ENCODE measurements at places on chromosomes 16 and 17.

- no peak for DNase-seq
Measured at GRCh38 chr16:17205279-17206211, 265.2 kb downstream of the XYLT1 start.

GRCh38 chr16:19517424-19518089 is 4.3 kb downstream of the GDE1 start:
- no peak for DNase-seq

- DNase-seq: no peak
Measured at GRCh38 chr17:61517843-61518606, 65.8 kb downstream of the TBX4 start.

DNA sequence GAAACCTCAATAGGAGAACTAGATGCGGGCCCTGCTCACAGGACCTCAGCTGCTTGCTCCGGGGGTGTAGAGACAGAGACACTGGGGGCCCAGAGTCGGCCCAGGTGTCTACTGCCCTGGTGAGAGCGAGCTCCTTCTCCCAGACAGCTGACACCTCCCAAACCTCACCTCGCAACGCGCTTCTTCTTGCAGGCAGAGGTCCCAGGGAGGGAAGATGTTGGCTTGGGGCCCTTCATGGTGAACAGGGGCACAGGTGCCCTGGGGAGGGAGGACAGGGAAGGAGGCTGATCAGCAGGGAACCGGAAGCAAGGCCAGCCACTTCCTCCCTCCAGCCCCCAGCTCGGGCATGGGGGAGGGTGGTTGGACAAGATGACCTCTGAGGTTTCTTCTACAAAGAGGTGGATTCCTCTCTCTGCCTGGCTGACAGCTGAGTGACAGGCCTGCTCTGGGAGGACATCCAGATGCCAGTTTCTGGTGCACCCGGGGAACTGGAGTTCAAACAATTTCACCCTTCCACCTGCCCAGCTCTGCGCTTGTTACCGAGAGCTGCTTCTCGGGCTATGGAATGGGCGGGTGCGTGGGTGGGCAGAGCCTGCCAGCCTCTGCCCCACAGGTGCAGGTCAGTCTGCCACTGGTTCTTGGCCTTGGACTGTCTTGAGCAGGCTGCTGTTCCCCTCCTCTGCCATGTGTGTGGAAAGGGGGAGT is 11.7 kb upstream of the GFAP start:
- no peak for DNase-seq

GRCh38 chr16:86231996-86232350 is 278.4 kb upstream of the FOXF1 start:
- no peak for DNase-seq

- no peak for DNase-seq
Measured at GRCh38 chr17:73292031-73292531, 19.7 kb downstream of the CDC42EP4 start.

GRCh38 chr16:82628088-82628423 is 1.3 kb downstream of the CDH13 start:
- DNase-seq: no peak

- no peak for DNase-seq
Measured at GRCh38 chr16:52597772-52598483, 51.0 kb upstream of the TOX3 start.

DNA sequence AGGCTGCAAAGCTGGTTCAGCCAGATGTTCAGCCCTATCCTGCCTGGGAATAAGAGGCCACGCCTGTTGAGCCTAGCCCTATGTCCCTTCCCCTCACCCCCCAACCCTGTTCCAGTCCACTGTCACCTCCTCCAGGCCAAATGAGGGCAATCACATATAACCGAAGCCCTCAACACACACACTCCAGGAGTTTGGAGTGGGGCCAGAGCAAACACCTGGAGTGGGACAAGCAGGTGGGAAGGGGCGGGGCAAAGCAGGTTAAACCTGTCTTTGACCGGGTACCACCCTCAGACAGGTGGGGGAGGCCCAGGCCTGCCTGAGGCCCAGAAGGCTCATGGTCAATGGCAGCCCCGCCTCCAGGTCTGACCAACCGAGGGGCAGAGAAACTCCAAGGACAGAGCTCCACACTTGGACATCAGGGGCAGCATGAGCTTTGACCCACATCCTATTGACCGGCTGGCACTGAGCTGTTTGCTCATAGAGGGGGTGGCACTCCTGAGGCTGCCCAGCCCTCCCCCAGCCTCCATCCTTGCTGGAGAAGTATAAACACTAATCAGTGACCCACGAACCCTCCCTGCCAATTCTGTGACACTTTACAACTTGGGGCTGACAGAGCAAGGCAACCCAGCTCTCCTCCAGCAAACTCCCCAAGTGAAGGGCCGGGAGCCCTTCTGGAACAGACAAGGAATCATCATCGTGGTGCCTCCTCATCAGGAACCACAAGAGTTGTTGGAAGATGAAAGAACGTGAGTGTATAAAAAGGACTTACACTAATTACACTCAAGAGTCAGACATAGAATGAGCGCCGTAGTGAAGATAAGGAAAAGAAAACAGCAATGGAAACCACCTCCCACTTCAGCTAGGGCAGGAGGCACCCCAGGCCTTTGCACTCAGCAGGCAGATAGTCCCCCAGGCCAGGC is 1.5 kb downstream of the ESRP2 start:
- DNase-seq: no peak

DNA sequence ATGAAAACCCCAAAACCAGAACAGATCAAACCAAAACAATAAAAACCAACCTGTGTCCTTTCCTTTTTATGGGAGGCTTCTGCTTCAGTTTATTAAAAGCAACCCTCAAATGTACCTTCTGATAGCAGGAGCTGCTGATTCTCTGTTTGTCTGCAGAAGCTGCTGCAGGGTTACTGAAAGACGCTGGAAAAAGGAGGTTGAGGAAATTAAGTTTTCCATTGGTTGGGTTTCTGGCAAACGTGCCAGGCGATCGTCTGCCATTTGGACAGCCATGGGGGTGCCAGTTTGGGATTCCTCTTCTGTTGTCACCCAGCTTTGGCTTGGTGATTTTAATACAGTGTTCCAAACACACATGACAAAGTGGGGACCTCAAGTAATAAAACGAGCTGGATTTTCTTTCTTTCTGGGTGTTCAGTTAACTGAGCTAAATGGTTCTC is 185.4 kb upstream of the ZFHX3 start:
- no peak for DNase-seq

GRCh38 chr16:75326333-75326732 is 74.9 kb upstream of the BCAR1 start:
- DNase-seq: no peak

GRCh38 chr16:1614456-1615102 is 2.4 kb downstream of the CRAMP1 start:
- DNase-seq: no peak

DNA sequence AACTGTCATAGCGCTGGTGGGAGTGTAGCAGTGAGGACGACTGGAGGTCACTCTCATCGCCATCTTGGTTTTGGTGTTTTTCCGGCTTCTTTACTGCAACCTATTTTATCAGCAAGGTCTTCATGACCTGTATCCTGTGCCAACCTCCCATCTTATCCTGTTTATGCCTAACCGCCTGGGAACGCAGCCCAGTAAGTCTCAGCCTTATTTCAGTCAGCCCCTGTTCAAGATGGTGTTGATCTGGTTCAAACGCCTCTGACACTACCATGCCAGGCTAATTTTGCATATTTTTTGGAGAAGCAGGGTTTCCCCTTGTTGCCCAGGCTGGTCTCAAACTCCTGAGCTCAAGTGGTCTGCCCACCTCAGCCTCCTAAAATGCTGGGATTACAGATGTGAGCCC is 179.8 kb upstream of the HSBP1 start:
- no peak for DNase-seq

DNA sequence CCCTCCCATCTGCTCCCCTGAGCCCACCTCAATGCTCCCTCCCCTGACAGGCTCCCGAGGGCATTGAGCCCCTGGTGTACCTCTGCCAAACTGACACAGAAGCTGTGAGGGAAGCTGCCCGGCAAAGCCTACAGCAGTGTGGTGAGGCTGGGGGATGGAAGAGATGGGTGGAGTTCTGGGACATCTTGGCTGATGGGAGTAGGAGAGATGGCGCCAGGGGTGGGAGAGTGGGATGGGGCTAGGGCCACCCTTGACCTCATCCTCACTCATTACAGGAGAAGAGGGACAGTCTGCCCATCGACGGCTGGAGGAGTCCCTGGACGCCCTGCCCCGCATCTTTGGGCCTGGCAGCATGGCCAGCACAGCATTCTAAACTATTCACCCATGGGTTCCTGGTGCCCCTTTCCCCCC is 16.2 kb upstream of the CTCF start:
- no peak for DNase-seq

- DNase-seq: no peak
Measured at GRCh38 chr17:48555258-48556228, 10.6 kb upstream of the HOXB2 start.

DNA sequence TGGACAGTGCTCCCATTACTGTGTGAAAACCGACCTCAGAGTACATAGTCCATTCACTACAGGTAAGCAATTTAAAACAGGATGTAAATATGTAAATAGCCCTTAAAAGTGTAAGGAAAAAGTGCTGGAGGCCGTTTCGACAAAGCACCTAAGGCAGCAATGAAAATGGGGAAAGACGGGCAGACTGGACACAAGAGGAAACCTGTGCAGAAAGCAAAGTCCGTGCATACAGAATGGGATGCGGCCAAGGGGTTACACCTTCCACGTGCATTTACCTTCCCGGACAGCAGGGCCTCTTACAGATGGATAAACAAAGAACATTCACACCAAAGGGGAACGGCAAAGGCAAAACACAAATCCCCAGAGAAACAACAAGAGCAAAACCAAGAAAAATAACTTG is 32.0 kb downstream of the LMF1 start:
- DNase-seq: no peak

DNA sequence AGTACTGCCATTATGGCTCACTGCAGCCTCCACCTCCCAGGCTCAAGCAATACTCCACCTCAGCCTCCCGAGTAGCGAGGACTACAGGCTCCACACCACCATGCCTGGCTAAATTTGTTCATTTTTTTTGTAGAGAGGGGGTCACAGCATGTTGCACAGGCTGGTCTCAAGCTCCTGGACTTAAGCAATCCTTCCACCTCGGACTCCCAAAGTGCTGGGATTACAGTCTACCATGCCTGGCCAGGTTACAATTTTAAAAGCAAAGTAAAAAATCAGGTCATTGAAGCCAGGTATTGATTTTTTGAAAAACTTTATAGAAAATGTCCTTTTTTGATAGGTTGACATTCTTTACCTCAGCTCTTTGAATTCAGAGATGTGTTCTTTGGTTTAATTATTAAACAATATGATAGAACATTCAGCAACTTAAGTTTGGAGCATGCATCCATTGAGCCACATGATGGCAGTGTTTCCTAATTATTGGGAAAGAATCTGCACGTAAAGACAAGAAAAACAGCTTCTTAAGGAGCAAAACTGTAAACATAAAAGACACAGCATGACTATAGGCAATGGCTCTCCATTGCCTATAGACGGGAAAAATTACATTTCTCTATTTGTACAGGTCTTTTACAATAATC is 1.7 kb upstream of the SLC16A11 start:
- no peak for DNase-seq

GRCh38 chr17:74419928-74420411 is 11.9 kb upstream of the GPRC5C start:
- DNase-seq: no peak

Measured in activated T-helper 1 cell treated with anti-CD3 and anti-CD28 coated beads, Interleukin-2, amount 50 U/mL, for 16 hours (primary cell).